ENCODE measurements at places on chromosomes 16 and 17.

DNA sequence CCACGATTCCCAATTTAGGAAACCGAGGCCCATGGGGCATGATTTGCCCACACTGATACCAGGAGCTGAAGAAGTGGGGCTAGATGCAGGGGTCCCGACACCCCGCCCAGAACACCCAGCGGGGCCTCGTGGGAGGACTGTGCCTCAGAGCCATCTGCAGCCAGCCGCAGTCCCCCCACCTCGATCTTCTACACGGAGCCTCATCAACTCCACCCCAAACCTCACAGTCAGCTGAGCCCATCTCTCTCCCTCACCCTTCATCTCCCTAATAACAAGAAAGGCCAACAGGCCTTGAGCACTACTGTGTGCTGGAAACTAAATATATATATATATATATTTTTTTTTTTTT lies 4.2 kb downstream of the ITGAE start:
- no peak for DNase-seq

DNA sequence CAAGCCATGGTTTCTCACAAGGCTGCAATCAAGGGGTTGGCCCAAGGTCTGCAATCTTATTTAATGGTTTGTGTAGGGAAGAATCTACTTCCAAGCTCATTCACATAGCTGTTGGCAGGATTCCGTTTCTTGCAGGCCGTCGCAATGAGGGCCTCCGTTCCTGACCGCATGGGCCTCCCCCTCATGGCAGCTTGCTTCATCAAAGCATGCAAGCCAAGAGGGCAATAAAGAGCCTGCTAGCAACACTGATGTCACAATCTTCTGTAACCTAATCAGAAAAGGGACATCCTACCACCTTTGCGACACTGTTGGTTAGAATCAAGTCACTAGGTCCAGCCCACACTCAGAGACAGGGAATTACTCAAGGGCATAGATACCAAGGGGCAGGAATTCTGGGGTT lies 95.5 kb downstream of the CCT6B start:
- DNase-seq: no peak

DNA sequence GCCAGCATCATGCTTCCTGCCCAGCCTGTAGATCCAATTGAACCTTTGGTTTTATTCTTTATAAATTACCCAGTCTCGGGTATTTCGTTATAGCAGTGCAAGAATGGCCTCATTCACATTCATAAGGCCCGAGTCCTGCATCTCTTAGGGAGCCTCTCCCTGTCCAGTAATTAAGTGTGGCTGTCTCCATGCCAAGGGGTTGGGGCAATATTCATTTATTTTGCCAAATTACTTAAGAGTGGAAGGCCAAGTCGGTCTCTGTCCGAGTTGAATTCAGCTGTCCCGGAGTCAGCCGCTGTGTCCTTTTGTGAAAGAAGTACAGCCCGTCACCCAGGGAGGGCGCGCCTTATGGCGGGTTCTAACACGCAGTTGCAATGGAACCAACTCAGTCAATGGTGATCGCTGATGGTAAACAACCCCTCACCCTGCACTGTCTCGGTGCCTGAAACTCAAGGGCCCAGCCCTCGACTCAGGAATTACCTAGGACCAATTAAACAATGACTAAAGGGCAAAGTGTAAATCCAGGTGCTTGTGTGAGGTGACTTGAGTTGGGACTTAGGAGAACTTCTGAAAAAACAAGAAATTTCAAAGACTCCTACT lies 22.2 kb downstream of the KIAA0513 start:
- DNase-seq: no peak

- no peak for DNase-seq
Observed at GRCh38 chr16:58027161-58027915, 1.8 kb downstream of the MMP15 start.

DNA sequence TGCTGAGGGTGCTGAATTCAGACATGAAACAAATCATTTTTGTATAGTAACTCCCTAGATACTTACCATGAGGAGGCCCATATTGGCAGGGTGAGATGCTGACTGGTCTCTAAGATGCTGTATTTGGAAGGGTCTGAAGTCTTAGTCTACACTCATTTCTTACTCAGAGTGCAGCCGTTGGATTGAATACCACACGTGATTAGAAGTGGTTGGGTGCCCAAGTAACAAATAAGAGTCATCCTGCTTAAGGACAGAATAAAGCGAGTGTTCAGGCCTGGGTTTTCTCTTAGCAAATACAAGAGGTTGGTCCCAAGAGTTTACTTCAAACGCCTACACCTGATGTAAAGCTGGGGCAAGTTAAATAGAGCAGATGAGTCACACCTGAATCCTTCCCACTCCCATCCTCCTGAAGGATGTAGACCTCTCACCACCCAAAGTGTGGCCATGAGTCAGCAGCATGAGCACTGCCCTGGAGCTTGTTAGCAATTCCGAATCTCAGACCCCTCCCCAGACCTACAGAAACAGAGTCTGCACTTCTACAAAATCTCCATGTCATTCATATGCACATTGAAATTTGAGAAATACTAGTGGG lies 284.6 kb upstream of the CDH5 start:
- DNase-seq: no peak
